Cerebellum (tissue), 4 donors: ENCODE measurements at places on chromosomes 11 and 22. TPM values are rescaled to one million over a fixed set of nuclear protein-coding genes. Genes with fewer than 3 reads are reported as not detected.

The SLC22A6 gene
- 7.2 TPM for total RNA-seq

The MUC5B gene
- total RNA-seq, result 0.18 TPM

The HEPN1 gene
- total RNA-seq, result not detected

The CDC42EP1 gene
- total RNA-seq, result 2.6 TPM

The HORMAD2 gene
- total RNA-seq, result 0.27 TPM
